T-cell (primary cell): ENCODE measurements at places on chromosomes 3 and 15. TPM values are rescaled to one million over a fixed set of nuclear protein-coding genes. Genes with fewer than 3 reads are reported as not detected.

Gene GOLGA8A
- total RNA-seq, result 247 TPM

Gene SENP8
- total RNA-seq, result 1.3 TPM

Gene PLCB2
- total RNA-seq, result 250 TPM

Gene MTMR10
- total RNA-seq, result 29.4 TPM

Gene CHRNA5
- 0.66 TPM for total RNA-seq

Gene RBPMS2
- total RNA-seq, result 0.16 TPM

Gene PLSCR4
- 0.26 TPM for total RNA-seq

Gene TNFSF10
- 35.8 TPM for total RNA-seq

Gene PCSK6
- 1.3 TPM for total RNA-seq

Gene CPN2
- 0.13 TPM for total RNA-seq

Gene PLA2G4E
- total RNA-seq, result not detected

Gene CCDC39
- total RNA-seq, result not detected

Gene TMC3
- total RNA-seq, result not detected

Gene CYB561D2
- total RNA-seq, result 28.5 TPM

Gene FETUB
- total RNA-seq, result not detected

Gene TMCO5A
- total RNA-seq, result not detected

Gene RAB5A
- total RNA-seq, result 54.7 TPM

Gene STRIT1
- not detected for total RNA-seq

Gene PIGZ
- total RNA-seq, result 1.3 TPM

Gene CCDC13
- total RNA-seq, result 1.4 TPM

Gene GABRR3
- not detected for total RNA-seq

Gene IMPG2
- total RNA-seq, result 0.56 TPM

Gene MFSD1
- total RNA-seq, result 25.5 TPM

Gene P2RY14
- 0.58 TPM for total RNA-seq

Gene ALS2CL
- total RNA-seq, result 25.0 TPM

Gene TRH
- not detected for total RNA-seq

Gene FBXL22
- 1.6 TPM for total RNA-seq

Gene LSAMP
- not detected for total RNA-seq

Gene BOC
- total RNA-seq, result not detected

Gene NOP10
- total RNA-seq, result 49.9 TPM

Gene FBXL2
- 0.39 TPM for total RNA-seq

Gene PRR20G
- total RNA-seq, result not detected

Gene GOLGA8O
- 1.5 TPM for total RNA-seq

Gene C3orf20
- 0.33 TPM for total RNA-seq

Gene KBTBD13
- total RNA-seq, result not detected

Gene SEC11A
- total RNA-seq, result 67.0 TPM

Gene SKOR1
- 0.96 TPM for total RNA-seq

Gene TYRO3
- 1.5 TPM for total RNA-seq

Gene GP5
- 5.7 TPM for total RNA-seq

Gene CHRD
- total RNA-seq, result not detected

Gene KLHDC8B
- 4.9 TPM for total RNA-seq

Gene SCG3
- 0.07 TPM for total RNA-seq

Gene RASA2
- 52.7 TPM for total RNA-seq

Gene IRAK2
- total RNA-seq, result 3.7 TPM

Gene KNSTRN
- 6.2 TPM for total RNA-seq

Gene LEKR1
- 3.3 TPM for total RNA-seq

Gene KLHL40
- not detected for total RNA-seq

Gene HDC
- total RNA-seq, result not detected

Gene PYDC2
- not detected for total RNA-seq
